AG09319 (cell line): ENCODE measurements at places on chromosomes 3 and 15.

DNA sequence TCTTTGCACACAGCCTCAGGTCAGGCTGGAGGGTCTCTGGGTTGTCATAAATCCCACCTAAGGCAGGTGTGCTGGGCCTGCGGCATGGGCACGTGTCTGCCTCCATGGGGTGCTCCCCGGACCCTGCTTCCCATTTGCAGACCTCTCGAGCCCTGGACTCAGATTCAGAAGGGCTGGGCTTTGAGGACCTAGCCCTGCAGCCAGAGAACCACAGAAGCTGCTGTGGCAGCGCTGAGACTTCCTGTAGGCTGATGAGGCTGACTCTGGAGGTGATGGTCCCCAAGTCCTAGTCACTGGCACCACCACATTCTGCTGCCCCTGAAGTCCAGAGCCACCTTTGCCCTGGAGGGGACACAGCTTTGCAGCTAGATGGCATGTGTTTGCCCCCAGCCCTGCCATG is 156.4 kb downstream of the LRRC28 start:
- no peak for DNase-seq

DNA sequence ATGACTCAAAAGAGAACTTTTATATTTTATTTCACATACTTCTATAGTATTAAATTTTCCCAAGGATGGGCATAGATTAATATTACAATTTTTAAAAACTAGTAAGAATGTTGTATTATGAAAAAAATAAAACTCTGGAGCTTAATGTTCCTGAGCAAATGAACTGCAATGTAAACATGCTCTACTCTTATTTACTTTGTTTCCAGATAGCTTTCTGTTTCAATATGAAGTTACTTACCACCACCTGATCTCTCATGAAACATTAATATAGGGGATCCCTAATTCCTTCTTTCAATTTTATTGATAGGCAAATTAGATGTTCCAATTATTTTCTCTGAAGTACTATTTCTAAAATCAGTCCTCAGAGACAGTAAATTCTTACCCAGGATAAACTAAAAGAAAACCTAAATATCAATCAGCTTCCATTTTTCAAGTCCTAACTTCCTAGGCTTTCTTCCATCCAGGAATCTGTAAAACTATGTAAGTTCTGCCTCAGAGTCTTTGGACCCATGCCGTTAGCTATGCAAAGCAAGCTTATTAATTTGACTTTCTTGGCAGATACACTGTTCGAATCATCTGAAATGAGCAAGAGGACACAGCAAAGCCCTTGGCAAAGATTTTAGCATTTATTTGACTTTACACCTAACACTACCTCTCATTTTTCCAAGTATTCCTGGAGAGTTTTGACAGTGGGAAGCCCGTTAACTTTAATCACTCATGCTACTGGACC is 93.2 kb downstream of the PLCH1 start:
- DNase-seq, result no peak

- no peak for DNase-seq
Measured at GRCh38 chr3:13748276-13748879, 131.5 kb downstream of the WNT7A start.

- DNase-seq, result no peak
Measured at GRCh38 chr15:41904541-41905005, 10.7 kb upstream of the SPTBN5 start.

GRCh38 chr15:71612397-71612722 is 198.0 kb upstream of the NR2E3 start:
- no peak for DNase-seq

- DNase-seq, result no peak
Measured at GRCh38 chr3:176523114-176523513, 674.2 kb downstream of the TBL1XR1 start.
